Naive B cell (primary cell): ENCODE measurements at places on chromosomes 7 and 10. TPM values are rescaled to one million over a fixed set of nuclear protein-coding genes. Genes with fewer than 3 reads are reported as not detected.

DNA sequence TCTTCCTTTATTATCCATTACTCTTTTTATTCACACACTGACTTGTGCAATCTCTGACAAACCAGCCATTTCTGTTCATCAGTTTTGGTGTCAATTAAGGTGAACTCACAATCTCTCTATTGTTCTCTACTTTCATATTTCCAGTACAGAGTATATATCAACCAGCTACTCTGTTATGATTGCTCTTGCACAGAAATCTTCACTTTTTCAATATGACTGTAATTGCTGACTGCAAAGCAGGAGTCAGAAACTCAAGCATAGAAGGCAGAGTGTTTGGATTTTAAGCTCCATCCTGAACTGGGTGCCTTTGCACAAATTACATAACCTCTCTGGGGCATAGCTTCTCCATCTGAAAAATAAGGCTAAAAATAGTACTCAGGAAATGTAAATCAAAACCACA, 1042.0 kb downstream of the GRM8 start:
- no peaks in the 10 kb centered on the region for H3K27me3 ChIP-seq
- H3K4me1 ChIP-seq = no peaks in the 10 kb centered on the region
- H3K4me3 ChIP-seq = no peak overlapping the region
- H3K27ac ChIP-seq = no peak overlapping the region
- no peak for DNase-seq
- H3K36me3 ChIP-seq = no peaks in the 10 kb centered on the region

- H3K4me3 ChIP-seq = no peak overlapping the region
- no peaks in the 10 kb centered on the region for H3K36me3 ChIP-seq
- H3K27ac ChIP-seq = no peak overlapping the region
- no peaks in the 10 kb centered on the region for H3K4me1 ChIP-seq
- no peaks in the 10 kb centered on the region for H3K27me3 ChIP-seq
Measured at GRCh38 chr7:113715981-113716856, 202.6 kb downstream of the PPP1R3A start.

GRCh38 chr7:84170646-84171045, 23.9 kb downstream of the SEMA3A start:
- no peaks in the 10 kb centered on the region for H3K27me3 ChIP-seq
- no peak for DNase-seq
- H3K36me3 ChIP-seq = no peaks in the 10 kb centered on the region
- H3K4me3 ChIP-seq = no peak overlapping the region
- no peaks in the 10 kb centered on the region for H3K4me1 ChIP-seq

GRCh38 chr10:67306588-67307205, 380.9 kb downstream of the LRRTM3 start:
- H3K27me3 ChIP-seq = no peaks in the 10 kb centered on the region
- no peaks in the 10 kb centered on the region for H3K36me3 ChIP-seq
- H3K4me3 ChIP-seq = no peak overlapping the region
- DNase-seq = no peak

GRCh38 chr10:128780156-128780761, 654.0 kb upstream of the MKI67 start:
- H3K36me3 ChIP-seq = no peaks in the 10 kb centered on the region
- H3K4me1 ChIP-seq = no peaks in the 10 kb centered on the region
- H3K27me3 ChIP-seq = peaks cover 4% of the 10 kb centered on the region
- no peak overlapping the region for H3K4me3 ChIP-seq

DNA sequence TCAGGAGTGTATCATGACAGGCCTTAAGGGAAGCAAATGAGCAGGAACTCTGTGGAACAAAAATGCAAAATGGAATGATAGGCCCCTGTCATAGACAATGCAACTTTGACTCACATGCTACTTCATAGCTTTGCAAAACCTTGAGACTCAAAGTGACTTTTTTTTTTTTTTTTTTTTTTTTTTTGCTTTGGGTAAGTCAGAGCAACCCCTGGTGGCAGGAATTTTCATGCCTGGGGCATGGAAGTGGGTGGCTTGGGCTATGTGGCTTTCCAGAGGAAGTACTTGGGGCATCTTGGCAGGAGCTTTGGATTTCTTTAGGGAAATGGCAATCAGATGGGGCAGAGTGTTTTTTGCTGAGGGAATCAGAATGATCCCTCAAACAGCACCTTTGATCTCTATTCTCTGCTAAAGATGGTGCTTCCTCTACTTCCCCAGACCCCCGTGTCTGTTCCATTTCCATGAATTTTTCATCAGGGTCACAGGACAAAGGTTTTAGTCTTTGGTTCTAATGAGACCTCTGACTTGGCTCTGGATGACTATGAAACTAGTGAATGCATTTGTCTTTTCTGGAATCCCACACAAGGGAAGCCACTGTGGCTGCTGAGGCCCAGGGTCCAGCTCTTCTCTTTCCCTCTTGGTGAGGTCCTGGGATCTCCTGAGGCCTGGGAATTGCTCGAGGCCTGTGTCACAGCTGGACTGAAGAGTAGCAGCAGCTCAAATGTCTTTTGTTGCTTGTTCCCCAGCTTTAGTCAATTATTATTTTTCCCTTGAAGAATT, 62.8 kb downstream of the TACC2 start:
- H3K4me1 ChIP-seq = no peaks in the 10 kb centered on the region
- H3K27me3 ChIP-seq = peaks cover 14% of the 10 kb centered on the region
- H3K36me3 ChIP-seq = no peaks in the 10 kb centered on the region
- DNase-seq = no peak

GRCh38 chr10:125033146-125033924, 91.4 kb downstream of the ZRANB1 start:
- H3K4me1 ChIP-seq = no peaks in the 10 kb centered on the region
- H3K36me3 ChIP-seq = no peaks in the 10 kb centered on the region
- H3K27ac ChIP-seq = no peak overlapping the region
- DNase-seq = no peak

DNA sequence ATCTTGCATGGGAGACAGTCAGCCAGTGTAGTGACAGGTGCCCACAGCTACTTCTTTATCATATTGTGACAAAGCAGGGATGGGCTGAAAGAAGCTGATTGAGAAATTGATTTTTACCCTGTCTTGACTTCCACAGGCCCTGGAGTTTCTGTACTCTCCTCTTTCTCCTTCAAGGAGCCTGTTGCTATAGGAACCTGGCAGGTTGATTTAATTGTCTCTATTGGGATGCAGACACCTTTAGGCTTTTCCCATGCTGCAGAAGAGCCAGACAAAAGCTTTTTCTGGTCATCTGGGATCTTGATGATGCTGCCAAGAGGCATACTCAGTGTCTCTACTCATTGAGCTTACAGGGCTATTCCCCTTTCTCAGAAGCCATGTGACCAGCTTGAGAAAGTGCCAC, 754.8 kb downstream of the KCNMA1 start:
- H3K4me3 ChIP-seq = peak overlapping the region; percentile 86
- DNase-seq = no peak
- H3K27me3 ChIP-seq = no peaks in the 10 kb centered on the region
- no peak overlapping the region for H3K27ac ChIP-seq
- peaks cover 30% of the 10 kb centered on the region for H3K4me1 ChIP-seq

The MMD2 gene
- polyA plus RNA-seq = not detected

The ATP6V0A4 gene
- not detected for polyA plus RNA-seq

The SPDYE5 gene
- polyA plus RNA-seq = 0.42 TPM

The NUTM2B gene
- polyA plus RNA-seq = not detected
